GM12864 (cell line): ENCODE measurements at places on chromosomes 16 and 17.

DNA sequence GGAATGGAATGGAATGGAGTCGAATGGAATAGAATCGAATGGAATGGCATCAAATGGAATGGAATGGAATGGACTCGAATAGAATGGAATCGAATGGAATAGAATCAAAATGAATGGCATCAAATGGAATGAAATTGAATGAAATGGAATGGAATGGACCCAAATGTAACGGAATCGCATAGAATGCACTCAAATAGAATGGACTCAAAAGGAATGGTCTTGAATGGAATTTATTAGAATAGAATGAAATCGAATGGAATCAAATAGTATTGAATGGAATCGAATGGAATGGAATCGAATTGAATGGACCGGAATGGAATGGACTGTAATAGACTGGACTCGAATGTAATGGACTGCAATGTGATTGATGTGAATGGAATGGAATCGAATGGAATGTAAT is 501.4 kb upstream of the WSB1 start:
- peak; percentile 2 for DNase-seq

DNA sequence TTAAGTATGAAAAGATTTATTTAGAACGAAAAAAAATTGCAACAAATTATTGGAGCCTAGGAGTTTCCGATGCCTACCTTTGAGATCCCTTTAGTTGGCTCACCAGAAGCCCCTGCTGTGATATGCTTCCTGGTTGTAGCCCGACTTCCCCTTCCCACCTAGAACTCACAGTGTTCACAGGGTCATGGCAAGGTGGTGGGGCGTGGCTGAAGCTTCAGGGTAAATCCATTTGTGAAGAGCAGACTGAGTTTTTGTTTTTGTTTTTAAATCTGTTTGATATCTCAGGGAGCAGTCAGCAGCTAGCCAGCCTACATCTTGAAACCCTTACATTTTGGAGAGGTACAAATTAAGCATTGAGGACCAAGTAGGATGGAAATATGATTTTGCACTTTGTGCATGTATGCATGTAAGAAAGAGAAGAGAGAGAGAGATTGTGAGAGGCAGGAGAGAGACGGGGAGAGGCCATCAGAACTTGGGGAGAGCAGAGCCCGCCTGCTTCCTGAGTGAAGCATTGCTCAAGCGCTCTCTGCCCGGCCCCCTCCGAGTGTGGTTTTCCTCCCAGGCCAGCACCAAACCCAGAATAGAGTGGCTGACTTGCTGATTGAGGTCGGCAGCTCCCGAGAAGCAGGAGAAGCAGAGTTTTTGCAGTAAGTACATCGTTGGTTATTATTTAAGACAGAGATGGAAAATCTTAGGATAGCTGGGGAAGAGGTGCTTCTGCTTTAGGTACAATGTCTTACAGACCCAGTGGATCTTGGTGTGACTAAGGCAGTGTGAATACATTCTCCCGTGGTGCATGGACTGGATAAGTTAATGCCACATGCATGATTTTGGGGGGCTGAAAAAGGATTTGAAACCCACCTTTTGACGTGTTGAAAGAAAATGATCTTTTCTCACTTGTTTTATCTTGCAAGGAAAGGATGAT is 64.2 kb downstream of the SPECC1 start:
- DNase-seq = no peak

GRCh38 chr16:79593074-79593531 is 7.4 kb downstream of the MAF start:
- DNase-seq = no peak

- no peak for DNase-seq
These were observed 15.6 kb downstream of the SCGB1C2 start for GRCh38 chr17:152860-153420.

- DNase-seq = no peak
These were observed 77.3 kb downstream of the CEP112 start for GRCh38 chr17:66114609-66115008.

DNA sequence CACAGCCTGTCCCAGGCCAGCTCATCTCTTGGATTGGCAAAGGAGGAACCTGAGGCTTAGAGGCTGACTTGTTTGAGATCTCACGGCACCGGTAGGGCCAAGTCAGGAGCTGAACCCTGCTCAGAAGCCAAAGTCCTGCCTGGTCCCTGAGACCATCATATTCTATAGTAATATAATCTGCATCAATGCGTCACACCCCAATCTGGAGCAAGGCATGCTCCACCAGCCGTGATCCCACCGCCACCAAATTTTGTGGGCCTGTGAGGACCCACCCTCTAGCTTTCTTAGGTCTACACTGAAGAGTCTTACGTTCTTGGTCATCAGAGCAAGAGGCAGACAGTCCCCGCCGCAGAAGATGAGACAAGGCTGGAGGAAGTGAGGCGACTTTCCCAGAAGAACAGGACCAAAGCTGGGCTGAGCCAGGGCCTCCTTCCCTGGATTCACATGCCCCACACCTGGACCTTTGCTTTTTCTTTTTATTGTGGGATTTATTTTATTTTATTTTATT is 2.7 kb downstream of the SULT1A1 start:
- no peak for DNase-seq

- no peak for DNase-seq
These were observed 26.1 kb upstream of the ABCA8 start for GRCh38 chr17:68981288-68981687.

DNA sequence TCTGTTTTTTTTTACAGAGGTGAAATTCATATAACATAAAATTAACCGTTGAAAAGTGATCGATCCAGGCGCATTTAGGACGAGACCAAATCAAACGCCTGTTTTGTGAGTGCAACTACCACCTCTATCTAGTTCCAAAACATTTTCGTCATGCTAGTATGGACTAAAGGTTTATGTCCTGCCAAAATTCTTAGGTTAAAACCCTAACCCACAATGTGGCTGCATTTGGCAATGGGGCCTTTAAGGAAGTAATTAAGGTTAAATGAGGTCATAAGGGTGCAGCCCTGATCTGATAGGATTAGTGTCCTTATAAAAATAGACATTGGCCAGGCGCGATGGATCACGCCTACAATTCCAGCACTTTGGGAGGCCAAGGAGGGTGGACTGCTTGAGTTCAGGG is 32.8 kb upstream of the RCVRN start:
- DNase-seq = no peak

DNA sequence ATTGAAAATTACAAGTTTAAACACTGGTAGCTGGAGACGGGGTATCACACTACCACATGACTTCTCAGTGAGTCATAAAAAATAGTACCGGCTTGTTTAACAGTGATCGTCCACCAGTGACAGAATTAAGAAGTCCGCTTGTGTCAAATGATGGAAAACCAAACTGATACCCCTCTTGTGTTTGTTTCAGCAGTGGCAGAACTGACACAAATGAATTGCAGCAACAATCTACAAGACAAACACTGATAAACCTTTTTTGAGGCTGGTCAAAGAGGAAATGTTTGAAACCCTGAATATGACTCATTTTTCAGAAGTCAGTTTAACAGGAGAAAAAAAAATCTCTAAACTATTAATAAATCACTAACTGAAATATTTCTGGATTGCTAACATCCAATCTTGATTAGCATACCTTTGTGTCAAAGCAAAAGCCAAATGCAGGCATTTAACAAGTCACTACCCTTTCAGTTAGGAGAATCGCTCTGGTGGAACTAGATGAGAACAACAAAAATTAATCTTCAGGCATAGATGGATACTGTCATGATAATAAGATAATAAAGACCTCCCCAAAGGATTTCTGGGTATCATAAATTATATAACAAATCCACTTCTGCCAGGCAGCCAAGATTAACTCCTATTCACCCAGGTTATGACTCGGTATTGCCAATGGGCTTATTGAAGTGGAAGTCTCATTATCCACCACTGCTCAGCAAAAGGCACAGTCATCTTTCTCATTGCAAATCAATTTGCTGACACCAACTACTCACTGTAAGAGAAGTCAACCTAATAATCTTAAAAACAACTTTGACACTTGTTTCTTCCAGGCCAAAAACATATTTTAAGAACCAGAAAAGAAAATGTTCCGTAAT is 20.8 kb downstream of the DCUN1D3 start:
- no peak for DNase-seq

DNA sequence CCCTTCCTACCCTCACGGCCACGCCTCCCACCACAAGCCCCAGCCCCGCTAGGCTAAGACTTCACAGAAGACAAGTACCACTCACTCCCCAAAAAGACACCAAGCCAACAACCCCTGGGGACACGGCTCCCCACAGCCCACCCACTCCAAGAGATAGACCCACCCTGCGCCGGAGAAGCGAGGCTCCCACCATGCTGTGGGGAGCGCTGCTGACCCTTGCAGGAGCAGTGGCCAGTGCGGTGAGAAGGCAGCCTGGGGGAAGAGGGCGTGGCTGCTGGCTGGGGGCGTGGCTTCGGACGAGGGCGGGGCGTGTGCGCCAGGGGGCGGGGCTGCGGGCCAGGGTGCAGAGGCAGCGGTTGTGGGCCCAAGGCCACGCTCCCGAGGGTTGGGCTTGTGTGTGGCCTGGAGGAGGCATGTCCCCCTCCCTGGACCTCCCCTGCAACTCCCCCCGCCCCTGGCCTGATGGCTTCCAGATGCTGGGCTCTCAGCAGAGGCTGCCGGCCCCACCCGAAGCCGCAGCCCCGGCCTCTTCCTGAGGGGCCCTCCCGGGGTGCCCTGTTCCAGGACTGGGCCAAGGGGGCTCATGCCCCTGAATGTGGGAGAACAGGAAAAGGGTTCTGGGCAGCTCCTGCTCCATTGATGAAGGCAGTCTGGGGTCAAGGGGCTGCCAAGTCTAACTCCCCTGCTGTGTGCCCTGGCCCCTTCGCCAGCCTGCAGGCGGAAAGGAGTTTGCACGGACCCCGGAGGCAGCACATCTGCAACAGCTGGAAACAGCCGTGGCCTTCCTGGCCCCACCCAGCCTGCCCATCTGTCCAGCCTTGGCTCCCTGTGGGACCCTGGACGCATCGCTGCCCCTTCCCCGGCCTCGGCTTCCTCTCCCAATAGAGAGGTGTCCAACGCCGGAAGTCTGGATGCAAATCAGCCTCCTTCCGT is 9.1 kb downstream of the TFAP4 start:
- DNase-seq = no peak

DNA sequence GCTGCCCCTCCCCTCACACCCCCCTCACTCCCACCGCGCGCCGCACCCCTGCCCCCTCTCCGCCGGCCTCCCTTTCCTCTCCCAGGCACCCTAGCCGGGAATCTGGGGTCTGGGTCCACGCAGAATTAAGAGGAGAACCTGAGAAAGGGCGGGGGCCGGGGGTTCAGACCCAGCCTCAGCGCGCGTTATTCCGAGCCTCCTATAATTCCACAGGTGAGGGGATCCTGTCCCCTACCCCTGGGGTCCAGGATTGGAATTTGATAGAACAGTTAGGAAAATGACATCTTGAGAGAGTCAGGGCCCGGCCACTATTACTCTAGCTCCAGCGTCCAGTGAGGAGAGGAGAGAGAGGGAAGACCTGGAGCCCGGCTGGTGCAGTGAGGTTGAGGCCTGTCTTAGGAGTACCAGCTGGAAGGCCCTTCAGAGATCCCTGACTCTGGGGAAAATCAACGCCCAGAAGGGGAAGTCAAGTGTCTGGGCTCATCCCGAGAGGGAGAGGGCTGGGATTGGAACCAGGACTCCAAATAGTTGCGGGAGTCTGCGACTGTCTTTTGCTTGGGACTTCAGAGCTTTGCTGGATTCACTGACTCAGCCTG is 17.3 kb downstream of the GRB7 start:
- no peak for DNase-seq

DNA sequence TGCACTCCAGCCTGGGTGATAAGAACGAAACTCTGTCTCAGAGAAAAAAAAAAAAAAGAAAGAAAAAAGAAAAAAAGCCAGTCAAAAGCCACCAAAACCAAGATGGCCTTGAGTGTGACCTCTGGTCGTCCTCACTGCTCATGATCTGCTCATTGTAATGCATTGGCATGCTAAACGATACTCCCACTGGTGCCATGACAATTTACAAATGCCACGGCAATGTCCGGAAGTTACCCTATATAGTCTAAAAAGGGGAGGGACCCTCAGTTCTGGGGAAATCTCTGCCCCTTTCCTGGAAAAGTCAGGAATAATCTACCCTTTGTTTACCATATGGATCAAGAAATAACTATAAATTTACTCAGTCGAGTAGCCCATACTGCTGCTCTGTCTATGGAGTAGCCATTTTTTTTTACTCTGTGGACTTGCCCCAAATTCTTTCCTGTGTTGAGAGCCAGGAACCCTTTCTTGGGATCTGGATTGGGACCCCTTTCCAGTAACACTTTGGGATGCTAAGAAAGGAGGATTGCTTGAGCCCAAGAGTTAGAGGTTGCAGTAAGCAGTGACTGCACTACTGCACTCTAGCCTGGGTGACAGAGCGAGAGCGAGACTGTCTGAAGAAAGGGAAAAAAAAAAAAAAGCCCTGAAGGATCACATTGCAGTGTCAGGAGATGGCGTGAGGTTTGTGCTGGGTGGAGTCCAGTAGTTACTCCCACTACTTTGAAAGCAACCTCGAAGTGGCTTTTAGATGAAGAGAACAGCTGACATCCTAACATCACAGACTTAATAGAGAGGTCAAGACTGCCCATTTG is 3.7 kb upstream of the TMEM231 start:
- DNase-seq = no peak

- no peak for DNase-seq
These were observed 717.8 kb downstream of the MAF start for GRCh38 chr16:78882751-78883150.

DNA sequence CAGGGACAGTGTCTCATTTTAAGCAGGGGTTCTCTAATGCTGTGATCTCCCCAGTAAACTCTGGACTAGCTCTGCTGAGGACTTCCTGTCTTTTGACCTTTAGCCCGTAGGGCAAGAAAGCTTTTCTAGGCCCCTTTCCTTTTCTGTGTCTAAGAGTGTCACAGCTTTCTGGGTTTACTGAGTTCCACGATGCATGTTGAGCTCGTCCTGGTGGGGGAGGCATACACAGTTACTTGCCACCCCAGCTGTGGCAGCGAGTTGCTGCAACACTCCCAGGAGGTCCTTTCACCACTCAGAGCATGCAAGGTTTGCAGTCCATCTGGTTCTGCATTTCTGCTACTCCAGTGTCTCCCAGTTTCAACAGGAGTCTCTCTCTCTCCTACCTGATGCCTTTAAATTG is 23.7 kb downstream of the NOD2 start:
- DNase-seq = no peak

- DNase-seq = peak; percentile 24
These were observed 332.0 kb downstream of the BCAS3 start for GRCh38 chr17:61009663-61010062.

DNA sequence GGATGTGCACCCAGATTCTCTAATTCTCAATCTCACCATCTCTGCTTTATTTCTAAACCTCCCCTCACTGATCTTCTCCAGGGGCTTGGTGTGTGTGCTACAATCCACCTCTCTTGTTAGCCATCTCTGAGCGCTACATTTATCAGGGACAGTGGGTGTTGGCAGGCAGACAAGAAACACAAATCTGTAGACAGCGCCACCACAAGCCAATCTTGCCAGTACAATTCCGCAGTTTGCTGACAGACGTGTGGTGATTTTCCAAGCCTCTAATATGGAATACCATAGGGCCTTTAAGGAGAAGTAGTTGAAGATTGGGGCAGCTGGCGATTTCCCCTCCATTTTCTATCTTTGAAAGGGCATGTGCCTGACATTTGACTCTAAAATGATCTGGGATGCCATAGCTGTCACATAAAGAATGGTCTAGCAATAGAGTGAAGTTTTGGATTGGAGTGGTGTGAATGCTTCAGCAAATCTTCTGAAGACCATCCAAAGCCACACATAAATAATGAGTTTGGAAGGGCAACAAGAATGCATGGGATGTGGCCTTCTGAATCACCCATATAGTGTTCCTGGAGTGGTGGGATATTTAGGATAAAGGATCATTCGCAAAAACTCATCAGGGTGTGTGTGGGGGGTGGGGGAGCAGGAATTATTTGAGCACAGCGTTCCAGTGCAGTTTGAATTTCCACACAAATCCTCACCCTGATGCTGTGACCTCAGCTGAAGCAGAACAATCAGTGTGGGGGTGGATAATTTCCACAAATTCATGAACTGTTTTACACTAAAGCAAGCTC is 12.0 kb upstream of the ANKFN1 start:
- DNase-seq = no peak
